AG10803 (cell line): ENCODE measurements at places on chromosomes 6 and 20.
A peak's percentile ranks its signal among the peaks of the same experiment; 100 is the strongest.

- DNase-seq, result peak; percentile 61
These were observed 2.7 kb upstream of the MCCD1 start for GRCh38 chr6:31525932-31526591.

GRCh38 chr6:138795809-138796603 lies at the start of gene ECT2L:
TSS of gene ECT2L (plus strand) at chr6:138796087. CDS start at chr6:138813275, 17,188 bp downstream.
- peak; percentile 43 for DNase-seq

DNA sequence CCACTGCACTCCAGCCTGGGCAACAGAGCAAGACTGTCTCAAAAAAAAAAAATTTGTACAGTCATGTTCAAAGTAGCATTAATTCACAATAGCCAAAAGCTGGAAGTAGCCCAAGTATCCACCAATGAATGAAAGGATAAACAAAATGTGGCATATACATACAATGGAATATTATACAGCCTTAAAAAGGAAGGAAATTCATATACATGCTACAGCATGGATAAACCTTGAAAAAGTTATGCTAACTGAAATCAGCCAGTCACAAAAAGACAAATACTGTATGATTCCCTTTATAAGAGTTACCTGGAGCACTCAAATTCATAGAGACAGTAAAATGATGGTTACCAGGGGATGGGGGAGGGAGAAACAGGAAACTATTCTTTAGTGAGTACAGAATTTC lies 15.7 kb downstream of the EEF1A1 start:
- DNase-seq, result no peak

GRCh38 chr20:21050710-21051109 lies 55.4 kb downstream of the LINC00237 start:
- no peak for DNase-seq

GRCh38 chr6:150835620-150836019 lies 29.9 kb upstream of the MTHFD1L start:
- no peak for DNase-seq
